ENCODE measurements at places on chromosomes 7 and 10.

DNA sequence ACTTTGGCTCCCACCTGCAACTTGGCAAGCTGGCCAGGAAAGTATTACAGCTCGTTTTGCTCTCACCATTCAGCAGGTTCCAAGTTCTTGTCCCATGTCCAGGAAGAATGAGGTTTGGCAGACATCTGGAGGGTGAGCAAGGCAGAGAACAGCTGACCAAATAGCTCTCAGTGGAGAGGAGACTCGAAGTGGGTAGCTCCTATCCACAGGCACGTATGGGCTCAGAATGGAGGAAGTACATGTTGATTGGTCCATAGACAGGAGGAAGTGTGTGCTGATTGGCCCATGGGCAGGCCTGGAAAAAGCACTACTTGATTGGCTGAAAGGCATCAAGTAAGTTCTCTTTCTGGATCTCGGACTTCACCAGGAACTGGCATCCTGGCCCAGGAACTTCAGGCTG, 3.0 kb upstream of the NCAPG2 start:
- no peak for DNase-seq

DNA sequence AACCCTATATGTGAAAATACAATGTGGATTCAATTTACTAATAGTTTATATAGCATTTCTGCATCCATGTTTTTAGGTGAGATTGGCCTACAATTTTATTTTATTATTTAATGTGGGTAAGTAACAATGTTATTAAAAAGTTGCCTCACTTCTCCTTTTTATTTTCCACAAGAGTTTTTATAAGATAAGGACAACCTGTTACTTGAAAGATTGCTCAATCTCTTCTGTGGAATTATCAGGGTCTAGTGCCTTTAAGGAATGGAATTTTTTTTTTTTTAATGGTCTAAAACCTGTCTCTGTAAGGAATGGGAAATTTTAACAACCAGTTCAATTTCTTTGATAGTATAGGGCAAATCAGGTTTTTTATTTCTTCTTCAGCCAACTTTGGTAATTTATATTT, 53.9 kb upstream of the RAB18 start:
- no peak for DNase-seq

DNA sequence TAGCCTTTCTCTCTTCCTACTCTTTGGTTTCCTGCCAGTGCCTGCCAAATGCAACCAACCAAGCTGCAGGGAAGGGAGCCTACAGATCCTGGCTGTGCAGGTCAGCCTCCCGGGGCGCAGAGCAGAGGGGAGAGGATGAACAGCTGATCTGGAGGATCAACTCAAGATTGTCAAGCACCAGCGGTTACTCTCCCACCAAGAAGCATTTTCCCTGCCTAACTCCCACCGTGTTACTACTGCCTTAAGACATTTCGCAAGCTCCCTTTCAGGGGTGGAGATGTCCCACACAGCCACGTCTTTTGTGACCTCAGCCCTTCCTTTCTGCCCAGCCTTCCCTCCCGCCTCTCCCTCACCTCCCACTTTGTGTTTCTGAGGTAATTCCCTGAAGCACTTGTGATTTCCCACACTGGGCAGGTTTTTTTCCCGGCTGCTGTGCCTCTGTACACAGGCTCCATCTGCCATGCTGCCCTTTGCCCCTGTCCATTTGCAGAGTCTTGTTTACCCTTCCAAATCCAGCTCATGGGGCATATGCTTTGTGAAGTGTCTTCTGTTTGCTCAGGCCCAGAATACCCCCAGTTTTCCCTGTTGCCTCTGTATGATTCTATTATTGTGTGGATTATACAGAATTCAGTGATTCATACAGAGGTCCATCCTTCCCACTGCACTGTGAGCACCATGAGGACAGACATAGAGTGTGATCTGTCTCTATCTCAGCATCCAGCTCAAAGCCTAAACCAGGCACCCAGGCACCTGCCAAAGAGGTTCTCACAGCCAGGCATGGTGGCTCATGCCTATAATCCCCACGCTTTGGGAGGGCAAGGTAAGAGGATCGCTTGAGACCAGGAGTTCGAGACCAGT, 40.9 kb upstream of the PAPSS2 start:
- no peak for DNase-seq

DNA sequence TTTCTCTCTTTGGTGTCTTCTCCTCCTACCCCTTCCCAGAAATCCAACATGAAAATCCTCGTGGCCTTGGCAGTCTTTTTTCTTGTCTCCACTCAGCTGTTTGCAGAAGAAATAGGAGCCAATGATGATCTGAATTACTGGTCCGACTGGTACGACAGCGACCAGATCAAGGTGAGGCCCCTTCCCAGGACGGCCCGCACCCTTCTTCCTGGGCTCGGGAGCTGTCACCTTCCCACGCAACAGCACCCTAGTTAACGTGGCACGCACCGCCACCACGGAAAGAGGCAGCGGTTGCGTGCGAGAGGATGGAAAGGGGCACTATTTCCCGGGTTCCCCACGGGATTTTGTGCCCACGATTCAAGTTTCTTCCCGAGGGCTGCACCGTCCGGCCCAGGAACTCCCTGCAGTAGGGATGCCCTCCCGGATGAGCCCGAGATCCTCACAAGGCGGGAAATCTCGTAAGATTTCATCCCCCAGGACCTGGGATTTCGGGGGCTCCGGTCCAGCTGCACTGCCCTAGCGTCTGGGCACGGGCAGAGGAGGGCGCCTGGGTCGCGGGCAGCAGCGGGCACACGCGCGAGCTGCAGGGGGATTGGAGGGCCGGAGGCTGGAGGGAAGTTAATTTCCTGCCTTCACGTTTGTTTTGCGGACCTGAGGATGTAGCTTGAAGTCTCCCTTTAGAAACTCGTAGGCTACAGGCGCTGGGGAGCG, 834 bp downstream of the TAC1 start:
- no peak for DNase-seq

GRCh38 chr7:100753750-100754149, 20.4 kb downstream of the ZAN start:
- DNase-seq = no peak

DNA sequence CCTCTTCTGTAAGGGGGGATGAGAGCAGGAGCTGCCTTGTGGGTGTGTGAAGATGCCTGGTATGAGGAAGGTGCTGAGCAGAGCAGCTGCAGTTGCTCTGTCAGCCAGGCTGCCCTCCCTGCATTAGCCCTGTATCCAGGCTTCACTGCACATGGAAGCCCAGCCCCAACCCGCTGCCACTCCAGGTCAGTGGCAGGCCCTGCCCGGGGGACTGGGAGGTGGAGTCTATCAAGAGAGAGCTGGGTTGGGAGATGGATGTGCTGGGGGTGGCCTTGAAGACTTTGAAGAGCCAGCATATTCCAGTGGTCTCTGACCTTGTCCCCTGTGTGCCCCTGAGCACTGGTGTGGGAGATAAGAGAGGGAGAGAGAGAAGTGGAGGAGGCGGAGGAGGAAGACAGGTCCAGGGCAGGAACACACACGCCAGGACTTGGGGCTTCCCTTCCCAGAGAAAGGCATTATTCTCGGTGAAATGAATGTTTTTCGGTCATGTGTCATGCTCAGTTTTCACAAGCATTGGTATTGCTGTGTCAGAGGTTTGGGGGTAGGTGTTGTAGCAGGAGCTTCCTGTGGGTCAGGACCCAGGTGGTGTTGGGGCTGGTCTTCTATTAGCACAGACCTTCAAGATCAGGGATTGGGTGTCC, 2.6 kb downstream of the PPIF start:
- no peak for DNase-seq

DNA sequence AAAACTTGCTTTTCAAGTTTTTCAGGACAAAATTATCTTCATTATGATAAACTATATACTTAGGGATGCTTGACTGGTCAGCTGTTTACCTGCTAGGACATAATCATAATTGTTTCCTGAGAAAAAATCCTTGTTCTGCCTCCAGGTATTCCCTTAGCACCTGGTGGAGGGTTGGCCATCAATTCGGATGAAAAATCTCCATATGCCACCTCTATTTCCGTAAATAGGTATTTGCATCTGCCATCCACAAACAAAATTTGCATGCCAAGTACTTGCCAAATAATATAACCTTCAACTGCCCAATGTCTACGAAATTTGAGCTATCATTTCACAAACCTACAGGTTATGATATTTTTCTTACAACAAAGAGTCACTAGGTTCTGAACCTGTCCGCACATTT, 126.2 kb downstream of the RNF133 start:
- no peak for DNase-seq

DNA sequence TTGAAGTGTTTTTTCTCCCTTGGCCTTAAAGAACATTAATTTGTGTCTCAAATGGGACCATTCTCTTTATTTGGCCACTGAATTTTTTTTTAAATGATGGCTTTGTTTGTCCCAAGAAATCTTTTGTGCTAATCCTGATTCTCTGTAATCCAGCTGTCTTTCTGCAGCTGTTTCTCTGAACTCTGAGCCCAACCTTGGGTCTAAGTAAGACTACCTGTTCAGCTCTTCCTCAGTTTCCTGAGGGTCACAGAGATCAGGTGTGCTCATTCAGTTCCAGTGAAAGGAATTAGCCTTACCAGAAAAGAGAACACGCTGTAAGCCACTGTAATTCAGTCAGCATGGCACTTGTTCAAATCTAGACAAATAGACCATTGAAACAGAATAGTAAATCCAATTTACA, 94.2 kb downstream of the ANKIB1 start:
- DNase-seq = no peak

- DNase-seq = no peak
Observed at GRCh38 chr10:121452581-121452980, 145.7 kb downstream of the FGFR2 start.

DNA sequence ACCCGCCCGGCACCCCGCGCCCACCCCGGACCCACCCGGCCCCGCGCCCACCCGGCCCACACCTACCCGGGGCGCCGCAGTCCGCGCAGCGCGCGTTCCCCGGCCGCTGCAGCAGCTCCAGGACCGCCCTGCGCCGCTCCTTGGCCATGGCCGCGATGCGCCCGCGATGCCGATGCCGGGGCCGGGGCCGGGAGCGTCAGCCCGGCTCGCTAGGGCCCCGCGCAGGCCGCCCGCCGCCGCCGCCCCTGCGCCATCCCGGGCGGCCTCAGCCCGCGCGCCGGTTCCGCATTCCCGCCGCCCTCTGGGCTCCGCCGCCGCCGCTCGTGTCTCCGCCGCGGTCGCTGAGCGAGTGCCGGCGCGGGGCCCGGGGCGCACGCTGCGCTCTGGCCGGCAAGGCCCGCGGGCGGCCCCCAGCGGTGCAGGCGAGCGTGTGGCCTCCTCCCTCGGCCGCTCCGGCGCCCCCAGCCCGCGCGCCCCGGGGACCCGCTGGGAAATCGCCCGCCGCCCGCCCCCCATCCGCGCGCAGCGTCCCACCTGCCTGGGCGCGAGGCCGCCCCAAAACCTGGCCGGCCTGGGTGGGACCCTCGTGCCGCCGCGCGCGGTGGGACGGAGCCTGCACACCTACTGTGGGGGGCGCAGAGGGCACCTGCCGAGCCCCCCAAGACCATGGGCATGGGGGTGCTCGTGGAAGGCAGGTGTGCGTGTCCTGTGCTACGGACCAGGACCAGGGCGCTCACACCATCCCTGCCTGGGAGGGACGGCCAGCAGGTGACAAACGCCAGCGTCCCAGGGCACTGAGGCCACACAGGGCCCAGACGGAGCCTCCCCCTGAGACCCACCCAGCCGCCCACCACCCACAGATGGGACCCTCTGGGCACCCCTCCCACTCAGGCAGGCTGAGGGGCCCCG, at the start of gene ADAP1:
Gene ADAP1 (minus strand): TSS at position 351 of the 909 bp plus-strand sequence. CDS start 203 bp downstream, at position 148.
- no peak for DNase-seq

DNA sequence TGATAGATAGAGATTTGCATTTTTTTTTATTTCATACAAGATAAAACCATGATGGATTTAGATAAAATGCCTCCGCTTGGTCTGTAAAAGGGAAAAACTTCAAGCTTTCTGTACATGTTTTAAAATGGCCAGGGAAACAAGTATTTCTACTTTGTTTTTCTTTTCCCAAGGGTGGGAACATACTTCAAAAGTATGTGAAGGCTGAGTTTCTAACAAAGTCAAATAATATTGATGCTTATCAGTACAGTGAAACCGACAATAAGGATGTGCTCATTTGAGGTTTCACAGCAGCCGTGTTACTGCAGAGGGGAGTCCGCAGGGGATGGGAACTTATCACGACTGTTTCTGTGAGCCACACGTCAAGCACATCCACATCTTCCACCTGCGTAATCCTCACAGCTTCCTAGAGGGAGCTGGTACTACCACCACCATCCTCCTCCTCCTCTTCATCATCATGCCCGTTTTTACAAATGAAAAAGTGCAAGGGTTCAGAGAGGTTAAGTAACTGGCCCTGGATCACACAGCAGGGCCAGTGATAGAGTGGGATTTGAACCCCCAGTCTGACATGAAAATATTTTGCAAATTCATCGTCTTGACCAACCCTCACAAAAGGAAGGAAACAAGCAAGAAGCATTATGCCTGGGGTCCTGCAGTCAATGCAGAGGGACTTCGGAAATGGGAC, 94.3 kb downstream of the GPR26 start:
- no peak for DNase-seq

GRCh38 chr7:105935250-105935649, 27.8 kb upstream of the CDHR3 start:
- DNase-seq = no peak

DNA sequence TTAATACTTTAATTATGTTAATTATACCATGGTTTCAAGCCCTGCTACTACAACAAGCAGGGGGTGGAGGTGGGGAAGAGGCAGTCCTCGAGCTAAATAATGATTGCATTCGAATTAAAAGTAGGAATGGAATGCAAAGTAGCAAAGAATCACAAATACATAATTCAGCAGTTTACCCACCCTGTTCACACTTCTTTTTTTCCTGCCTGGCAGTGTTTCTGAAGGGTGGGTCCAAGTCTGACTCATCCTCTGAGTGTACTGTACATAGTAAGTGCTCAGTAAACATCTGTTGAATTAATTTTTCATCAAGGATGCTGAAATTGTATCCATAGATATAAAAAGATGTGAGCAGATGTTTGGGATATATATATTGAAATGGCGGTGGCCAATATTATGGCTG, 778.8 kb downstream of the LRMDA start:
- DNase-seq = no peak

GRCh38 chr7:36312064-36312914, 77.4 kb upstream of the ANLN start:
- no peak for DNase-seq
